ENCODE measurements at places on chromosomes 5 and 9.

DNA sequence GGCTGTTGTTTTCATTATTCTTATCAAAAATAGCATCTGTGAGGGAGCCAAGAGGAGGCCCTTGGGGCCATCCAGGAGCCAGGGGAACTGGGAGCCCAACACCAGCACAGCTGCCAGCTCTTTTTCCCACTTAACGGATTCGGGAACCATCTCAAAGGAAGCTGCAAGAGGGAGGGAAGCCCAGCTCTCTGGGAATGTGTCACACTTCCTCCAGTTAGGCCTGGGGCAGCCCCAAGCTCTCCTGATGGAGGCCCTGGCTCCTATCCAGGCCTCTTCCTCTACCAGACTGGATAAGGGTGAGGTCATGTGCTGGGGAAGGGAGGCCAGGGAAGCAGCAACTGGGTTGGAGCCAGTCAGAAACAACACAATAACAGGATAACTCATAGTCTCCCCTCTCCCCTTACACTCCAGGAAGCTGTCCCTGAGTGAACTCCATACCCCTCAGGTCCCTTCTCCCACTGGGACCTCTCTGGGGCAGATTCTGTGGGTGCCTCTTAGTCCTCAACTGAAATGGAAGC, 12.7 kb downstream of the CSF2 start:
- no peak for DNase-seq

GRCh38 chr9:133505901-133506652, 18.7 kb downstream of the MYMK start:
- no peak for DNase-seq

DNA sequence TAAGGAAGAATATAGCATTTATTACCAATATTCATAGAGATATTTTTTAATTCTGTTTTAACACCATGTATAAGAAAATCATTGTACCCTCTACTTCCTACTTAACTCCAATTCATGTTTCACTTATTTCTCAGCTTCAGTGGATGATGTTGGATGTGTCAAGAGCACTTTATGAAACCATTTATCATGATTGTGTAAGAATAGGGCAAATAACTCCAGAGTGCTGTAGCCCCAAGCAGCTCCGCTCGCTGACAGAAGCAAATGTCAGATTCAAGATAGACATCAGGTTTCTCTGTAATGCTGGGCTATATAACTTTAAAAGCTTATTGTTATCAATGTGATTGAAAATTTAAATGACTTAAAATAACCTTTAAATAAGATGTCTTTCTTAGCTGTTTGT, 50.4 kb downstream of the MAST4 start:
- DNase-seq = no peak

DNA sequence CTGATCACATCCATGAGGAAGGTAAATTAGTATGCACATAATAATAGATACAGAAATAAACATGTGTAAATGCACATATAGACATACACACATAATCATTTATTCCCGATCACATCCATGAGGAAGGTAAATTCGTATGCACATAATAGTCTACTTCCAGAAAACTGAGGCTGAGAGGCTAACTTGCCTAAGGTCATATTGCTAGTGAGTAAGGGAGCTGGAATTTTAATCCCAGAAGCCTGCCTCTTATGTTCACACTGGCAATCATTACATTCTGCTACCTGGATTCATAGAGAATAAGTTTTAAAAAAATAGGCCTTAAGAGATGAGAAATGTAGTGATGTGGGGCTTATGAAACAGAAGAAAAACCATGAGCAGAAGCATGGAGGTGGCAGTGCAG, 716.3 kb downstream of the BRINP1 start:
- DNase-seq = no peak

DNA sequence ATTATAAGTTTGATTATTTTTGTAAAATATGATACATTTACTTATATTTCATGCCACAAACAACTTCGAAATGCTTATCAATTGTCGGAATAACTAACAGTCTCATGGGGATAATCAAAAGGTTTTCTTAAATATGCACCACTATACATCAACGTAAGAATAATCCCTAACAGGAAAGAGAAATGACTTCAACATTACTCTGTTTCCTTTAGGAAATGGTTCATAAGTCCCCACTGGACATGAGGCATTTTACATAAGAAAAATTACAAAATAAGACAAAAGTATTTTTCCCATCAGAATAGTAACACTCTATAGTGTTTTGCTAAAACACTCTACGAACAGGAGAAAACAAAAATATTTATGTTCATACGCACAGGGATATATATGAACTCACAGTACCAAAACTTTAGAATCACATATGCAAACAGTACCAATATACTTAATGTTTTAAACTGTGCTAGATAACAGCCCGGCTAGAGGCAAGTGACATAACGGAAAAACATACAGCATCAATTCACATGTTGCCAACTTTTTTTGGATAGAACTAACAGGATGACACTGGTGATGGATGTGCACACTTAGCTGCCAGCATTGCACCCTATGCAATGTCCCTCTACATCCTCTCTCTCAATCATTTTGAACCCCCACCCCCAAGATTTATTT, 120.5 kb downstream of the NFIB start:
- DNase-seq = no peak

DNA sequence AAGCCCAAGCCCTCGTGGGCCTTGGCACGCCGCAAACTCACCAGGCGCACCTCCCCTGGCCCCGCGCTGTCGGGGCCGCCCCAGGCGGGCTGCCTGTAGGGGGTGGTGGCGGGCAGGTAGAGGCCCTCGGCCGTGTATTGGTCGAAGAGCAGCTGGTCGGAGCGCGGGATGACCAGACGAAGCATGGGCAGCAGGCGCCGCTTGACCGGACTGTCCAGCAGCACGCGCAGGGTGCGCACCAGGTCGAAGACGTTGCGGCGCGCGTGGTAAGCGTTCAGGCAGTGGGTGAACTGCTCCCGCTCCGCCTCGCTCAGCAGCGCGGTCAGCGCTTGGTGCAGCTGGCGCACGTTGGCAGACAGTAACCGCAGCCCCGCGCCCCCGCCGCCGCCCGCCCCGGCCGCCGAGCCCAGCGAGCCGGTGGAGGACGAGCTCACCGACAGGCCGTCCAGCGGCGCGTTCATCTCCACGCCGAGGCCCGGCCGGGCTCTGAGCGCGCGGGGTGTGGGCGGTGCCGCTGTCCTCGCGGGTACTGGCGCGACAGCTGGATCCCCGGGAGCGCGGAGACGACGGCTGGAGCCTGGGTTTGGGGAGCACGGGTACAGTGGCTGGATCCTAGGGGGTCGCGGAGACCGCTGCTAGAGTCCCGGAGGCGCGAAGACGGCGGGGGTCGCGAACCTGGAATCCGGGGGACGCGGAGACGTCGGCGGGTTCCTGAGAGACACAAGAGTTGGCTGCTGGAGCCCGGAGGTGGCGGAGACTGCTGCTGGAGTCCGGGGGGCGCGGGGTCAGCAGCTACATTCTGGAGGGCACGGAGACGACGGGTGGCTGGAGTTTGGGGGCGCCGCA, 709 bp downstream of the WHRN start:
- peak; percentile 37 for DNase-seq

DNA sequence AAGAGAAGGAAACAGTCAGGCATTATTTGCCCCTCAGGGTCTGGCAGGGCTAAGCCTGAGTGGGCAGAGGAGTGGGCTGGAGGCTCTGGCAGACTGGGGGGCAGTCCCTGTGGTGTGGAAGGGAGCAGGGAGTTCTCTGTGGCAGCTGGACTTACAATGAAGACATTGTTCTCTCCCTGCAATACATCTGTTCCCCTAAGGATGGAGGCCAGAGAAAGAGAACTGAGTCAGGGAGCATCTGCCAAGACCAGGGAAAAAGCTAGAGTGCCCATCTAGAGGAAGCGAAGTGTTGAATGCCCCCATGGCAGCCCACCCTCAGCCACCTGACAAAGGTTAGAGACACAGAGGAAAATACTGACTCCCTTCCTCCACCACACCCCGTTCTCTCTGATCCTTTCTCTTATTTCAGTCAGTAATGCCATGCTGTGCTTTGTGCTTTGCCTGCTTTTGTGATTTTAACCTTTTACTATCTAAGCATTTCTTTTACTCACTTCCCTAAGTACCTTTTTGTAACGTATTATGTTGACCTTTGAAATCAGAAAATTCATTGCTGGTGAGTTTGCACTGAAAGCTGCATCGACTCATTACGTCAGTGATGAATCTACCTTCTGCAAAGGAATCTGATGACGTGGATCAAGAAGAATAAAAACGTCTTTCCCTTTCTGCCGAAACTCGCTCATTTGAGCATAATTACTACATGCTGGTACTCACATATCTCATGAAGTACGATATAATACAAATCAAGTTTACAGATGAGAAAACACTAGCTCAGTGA, 76.0 kb downstream of the ACTL7B start:
- no peak for DNase-seq

DNA sequence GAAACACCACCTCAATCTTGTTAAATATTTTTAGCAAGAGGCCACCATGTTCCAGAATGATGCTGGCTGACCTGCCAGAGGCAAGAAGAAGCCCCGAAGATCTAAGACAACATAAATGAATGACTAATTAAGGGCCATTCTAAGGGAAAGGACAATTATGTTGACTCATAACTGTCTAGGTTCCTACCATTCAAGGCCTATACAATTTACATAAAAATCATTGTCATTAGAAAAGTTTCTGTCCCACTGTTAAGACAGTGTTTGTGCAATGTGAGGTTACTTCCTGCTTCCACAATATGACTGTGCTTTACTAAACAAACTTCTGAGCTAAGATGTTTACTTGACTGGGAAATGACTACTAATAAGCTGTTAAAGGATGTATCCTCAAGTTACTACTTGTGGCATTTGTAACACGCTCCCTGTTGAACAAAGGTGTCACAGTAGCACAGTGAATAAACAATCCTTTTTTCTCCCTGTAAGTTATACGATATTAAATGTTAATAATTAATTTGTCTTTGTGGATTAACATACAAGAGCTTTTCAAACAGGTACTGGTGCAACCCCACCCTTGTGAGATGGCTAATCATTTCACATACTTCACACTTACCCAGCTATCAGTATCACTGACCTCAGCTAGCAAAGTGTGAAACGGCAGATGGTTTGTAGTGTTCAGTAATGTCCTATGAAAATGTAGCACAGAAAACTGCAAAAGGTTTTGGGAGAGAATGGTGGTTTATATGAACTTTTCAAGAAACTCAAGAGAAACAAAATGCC, 195.8 kb downstream of the EFNA5 start:
- DNase-seq = no peak

DNA sequence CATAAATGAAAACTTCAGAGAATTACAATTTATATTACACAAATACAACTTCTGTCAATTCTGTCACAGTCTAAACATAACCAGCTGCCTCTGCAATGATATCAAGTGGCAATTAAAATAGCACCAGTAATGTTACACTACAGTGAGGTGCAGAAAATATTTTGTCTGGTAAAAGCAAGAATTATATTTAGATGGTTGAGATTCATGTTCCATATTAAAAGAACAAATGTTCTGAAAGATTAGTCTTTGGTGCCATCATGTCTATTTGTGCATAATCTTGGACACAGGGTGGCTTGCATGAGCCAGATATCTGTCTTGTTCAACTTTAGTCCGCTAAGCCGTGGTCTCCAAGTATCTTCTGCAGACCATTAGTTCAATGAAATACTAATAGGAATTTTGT, 29.0 kb upstream of the PRR16 start:
- DNase-seq = no peak

DNA sequence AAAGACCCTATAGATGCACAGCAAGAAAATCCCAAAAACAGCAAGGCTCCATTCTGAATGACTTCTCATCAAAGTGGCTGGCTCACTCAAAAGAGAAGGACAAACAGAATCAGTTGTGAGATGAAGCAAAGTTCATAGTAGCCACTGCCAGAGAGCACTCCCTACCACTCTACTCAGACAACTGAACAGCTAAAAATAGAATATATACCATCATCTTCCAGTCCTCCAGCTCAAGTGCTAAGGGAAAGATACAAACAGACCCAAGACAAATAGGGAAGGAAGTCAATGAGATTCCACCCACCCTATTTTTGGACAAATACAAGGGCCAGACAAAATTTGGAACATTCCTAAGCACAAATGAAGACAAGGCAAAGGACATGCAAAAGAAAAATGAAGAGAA, 20.6 kb downstream of the GNAQ start:
- DNase-seq = no peak
